GM23338 (cell line): ENCODE measurements at places on chromosomes 12 and 14. TPM values are rescaled to one million over a fixed set of nuclear protein-coding genes. Genes with fewer than 3 reads are reported as not detected.

OVCH1 gene
- not detected in 2 replicates for polyA plus RNA-seq

DNA sequence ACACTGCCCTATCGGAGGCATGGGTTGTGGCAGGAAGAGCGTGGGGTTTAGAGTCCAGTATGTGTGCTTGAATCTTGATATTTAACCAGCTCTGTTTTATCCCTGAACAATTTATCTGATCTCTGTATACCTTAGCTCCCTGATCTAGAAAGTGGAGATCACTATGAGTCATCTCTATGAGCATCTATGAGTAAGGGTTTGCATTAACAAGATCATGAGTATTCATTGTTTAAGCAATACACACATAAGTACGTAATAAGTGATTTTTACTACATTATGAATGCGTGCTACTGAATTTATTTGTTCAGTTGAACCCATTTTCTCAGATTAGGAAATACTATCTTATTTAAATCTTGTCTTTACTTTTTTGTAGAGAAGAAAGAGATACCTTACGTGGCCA lies 49.4 kb downstream of the GPATCH2L start:
- DNase-seq: no peak

DNA sequence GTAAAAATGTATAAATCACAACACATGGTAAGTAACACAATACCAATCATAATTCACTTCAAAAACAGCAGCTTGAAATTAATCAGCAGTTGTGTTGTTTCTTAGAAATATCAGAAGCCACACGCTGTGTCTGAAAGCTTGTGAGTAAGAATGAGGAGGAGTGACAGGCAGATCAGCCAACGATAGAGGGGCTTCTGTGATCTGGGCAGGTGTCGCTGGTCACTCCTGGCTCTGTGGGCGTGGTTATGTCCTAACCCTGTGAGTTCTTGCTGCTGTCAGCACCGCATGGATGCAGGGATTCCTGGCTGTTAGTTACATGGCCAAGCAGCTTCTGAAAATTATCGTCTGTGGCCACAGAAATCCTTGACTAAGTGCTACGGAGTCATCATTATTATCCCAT lies 123.4 kb downstream of the SLC25A47 start:
- DNase-seq: peak; percentile 88

ACVR1B gene
- 2.4 and 2.6 TPM in 2 replicates for polyA plus RNA-seq

TAS2R30 gene
- polyA plus RNA-seq: 0.39 and 0.80 TPM in 2 replicates

ART4 gene
- 0.07 and 0.08 TPM in 2 replicates for polyA plus RNA-seq

DNA sequence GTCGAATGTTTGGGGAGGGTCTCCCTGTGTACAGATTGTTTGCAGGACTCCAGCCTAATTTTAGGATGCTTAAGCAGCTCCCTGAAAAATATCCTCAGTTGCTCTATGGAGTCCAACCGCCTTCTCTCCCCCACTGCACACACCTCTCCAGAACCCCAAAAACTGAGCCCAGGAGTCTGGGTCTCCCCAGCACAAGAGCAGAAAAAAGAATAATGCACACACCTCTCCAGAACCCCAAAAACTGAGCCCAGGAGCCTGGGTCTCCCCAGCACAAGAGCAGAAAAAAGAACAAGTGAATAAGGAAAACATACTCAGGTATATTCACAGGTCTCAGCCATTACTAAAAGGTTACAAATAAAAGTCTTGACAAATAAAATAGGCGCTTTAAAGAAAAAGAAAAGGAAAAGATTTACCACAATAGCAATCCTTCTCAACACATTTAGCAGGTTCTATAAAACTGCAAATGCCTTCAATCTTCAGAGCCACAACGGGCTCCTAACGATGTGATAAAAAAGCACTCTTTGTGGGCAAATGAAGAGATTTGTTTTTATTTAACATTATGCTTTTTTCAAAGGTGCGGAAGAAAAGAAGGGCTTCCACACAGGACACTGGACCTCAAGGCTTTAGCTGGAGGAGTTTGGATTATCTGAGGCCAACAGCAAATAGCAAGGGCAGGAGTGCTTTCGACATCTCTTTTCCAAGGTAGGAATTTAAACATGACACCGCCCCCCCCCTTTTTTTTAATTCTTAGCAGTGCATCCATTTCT lies 8.2 kb downstream of the BCL11B start:
- no peak for DNase-seq

MFAP5 gene
- 0.68 and 1.2 TPM in 2 replicates for polyA plus RNA-seq

GRCh38 chr12:100435957-100436356 lies 37.7 kb upstream of the NR1H4 start:
- DNase-seq: no peak

GRCh38 chr12:124703856-124704255 lies 136.4 kb upstream of the NCOR2 start:
- no peak for DNase-seq

GRCh38 chr14:24260026-24260779 lies 2.8 kb downstream of the TGM1 start:
- DNase-seq: no peak

- DNase-seq: no peak
Observed at GRCh38 chr14:62269204-62269603, 507.0 kb downstream of the SNAPC1 start.

DNA sequence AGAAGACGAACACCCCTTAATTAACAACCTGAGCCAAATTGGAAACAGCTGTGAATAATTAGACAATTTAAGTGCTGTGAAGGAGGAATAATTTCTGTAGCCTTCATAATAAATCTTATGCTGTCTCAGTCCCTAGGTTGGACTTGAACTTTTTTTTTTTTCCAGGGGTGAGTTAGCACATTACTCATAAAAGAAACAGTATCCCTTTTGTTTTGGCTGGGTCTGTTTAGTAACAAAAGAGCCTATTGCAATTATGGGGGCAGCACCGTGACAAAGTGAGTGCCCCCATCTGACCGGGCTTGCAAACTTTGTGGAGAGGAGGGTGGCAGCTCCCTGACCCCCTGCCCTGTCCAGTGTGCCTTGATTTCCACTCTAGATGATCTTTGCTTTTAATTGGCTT lies 167.4 kb downstream of the DICER1 start:
- no peak for DNase-seq

GRCh38 chr12:116233669-116234068 lies 43.8 kb downstream of the MED13L start:
- DNase-seq: no peak

DNA sequence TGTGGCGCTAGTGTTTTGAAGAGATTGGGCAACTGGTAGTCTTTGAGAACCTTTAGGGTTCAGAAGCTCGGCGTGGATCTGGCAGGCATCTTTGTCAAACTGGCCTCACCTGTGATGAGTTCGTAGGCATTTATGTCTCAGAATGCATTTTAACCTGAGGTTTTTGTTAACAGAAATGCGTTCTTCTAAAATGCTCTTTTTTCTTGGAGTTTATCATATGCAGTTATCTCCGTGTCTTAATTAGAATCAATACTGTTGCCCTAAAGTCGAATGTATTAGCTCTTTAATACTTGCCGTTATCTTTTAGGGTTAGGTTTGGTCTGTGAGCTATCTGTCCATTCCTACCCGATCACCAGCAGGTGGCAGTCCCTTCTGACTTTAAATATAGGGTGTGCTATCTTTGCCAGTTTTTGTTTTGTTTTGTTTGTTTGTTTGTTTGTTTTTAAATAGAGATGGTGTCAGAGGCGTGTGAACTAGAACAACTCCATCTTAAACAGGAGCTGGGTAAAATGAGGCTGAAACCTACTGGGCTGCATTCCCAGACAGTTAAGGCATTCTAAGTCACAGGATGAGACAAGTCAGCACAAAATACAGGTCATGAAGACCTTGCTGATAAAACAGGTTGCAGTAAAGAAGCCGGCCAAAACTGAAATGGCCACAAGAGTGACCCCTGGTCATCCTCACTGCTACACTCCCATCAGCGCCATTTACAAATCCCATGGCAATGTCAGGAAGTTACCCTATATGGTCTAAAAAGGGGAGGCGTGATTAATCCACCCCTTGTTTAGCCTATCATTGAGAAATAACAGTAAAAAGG lies 1.4 kb downstream of the ATF1 start:
- DNase-seq: peak; percentile 71

- DNase-seq: no peak
Observed at GRCh38 chr14:100137173-100137572, 22.3 kb downstream of the DEGS2 start.

CLEC1A gene
- polyA plus RNA-seq: 0.07 TPM in 1 of 2 replicates, not detected in the other

DNA sequence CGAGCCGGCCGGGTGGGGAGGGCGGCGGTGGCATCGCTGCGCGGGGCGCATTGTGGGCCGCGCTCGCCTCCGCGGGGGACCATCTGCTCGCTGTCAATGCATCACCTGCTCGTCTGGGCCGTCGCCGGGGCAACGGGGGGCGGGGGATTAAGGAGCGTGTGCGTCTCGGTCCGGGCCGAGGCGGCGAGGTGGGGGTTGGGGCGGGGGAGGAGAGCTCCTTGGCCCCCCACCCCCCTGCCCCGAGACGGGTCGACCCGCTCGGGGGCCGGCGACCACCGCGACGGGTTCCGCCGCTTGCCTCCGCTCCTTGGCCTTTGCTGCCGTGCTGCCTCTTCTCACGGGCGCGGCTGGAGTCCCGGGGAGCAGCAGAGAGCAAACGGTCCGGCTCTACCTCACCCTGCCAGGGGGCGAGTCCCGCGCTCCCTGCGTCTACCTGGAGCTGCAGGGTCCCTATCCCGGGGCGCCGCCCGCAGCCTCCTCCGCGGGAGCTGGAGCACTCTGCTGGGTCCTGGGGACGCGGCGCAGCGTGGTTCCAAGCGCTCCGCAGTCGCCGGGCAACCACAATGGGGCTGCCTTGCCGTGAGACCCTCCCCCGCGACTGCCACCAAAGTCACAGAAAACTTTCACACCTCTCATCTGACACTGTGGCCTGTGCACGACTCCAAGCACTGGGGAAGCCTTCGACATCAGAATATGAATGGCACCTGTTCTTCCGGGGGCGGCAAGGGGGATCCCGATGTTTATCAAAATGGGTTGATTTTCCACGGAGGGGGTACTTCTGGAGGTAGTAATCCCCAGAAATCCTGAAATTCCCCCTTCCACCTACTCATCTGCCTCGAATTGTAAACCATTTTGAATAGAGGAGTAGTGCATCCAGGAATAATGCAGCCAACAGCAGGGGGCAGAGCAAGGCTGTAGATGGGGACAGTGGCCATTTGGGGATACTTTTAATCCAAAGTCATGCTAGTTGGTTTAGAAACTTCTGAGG lies at the start of gene C12orf42:
Gene C12orf42 (minus strand): TSS at position 500 of the 988 bp plus-strand sequence. CDS start 17,542 bp downstream, outside the sequence.
- peak; percentile 84 for DNase-seq

DNA sequence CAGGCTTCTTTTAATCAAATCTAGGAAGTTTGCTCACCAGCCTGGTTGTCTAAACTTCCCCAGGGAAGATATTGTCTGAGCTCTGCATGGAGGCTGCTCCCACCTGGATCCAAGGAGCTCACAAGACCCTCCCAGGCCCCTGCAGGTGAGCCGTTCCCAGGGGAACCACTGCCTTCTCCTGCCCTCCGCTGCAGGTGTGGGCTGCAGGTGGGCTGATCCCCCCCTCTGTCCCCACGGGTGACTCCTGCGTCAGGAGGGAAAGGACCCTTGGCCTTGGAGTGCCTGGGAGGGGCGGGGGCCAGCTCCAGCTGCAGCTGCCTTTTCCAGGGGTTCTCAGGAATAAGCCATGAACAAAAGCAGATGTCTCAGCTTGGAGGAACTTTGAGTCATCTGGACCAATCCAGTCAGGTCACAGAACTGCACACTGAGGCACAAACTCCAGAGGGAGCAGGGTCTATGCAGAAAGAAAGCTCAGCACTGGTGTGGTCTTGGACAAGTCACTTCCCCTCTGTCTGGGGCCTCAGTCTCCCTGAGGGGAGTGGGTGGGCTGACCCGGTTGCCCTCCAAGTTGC lies 246.6 kb upstream of the RTL1 start:
- no peak for DNase-seq

GRCh38 chr14:61661471-61662400 lies 33.6 kb upstream of the HIF1A start:
- no peak for DNase-seq

DNAJC22 gene
- polyA plus RNA-seq: not detected in 2 replicates

- peak; percentile 73 for DNase-seq
Observed at GRCh38 chr12:10235761-10236631, 23.3 kb downstream of the GABARAPL1 start.

DNA sequence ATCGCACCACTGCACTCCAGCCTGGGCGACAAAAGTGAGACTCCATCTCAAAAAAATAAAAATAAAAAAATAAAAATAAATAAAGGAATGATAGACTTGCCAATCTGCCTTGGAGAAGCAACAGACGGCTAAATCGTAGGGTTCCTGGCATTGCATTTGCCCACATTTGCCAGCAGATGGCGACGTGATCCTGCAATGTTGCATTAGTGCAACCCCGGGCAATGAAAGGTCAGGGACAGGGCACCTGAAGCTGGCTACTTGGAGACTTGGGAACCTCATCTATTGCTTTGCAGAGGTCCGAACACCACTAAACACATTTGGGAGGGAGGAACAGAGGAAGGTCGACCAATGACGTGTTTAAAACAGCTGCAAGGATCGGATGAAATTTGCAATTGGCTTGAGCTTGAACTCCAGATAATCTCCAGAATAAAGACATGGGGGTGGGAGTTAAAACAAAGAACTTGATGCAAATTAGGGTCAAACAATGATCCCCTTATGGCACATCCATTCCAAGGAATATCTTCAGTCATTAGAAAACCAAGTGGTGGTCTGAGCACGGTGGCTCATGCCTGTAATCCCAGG lies 34.6 kb downstream of the SPRING1 start:
- peak; percentile 92 for DNase-seq

SYT1 gene
- polyA plus RNA-seq: 47.6 and 51.7 TPM in 2 replicates

- no peak for DNase-seq
Observed at GRCh38 chr12:103924761-103925641, 5.2 kb upstream of the HSP90B1 start.

FITM1 gene
- 0.53 and 0.57 TPM in 2 replicates for polyA plus RNA-seq

TMEM229B gene
- 0.42 TPM in 1 of 2 replicates, not detected in the other for polyA plus RNA-seq

DNA sequence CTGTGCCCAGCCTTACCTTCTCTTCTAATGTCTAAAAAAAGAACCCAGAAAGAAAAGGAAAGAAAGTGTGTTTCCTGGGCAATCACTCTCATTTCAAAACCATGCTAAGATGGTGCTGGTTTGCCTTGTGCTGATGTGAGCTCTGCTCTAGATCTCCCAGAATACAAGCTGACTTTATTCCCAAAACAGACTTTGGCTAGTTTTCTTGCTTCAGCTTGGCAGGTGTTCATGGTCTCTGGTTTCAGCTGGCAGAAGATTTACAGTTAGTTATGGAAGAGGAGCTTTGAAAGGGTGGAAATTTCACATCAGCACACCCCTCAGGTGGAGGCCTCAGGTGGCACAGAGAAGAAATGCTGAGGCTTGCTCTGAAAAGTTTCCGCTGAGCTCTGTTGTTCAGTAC lies 34.4 kb downstream of the PPP1R36 start:
- DNase-seq: no peak
